ENCODE measurements at places on chromosomes 4 and X. TPM values are rescaled to one million over a fixed set of nuclear protein-coding genes. Genes with fewer than 3 reads are reported as not detected.

Gene RGN
- total RNA-seq, result not detected

Gene PDE5A
- total RNA-seq, result 0.39 TPM

Gene TKTL1
- total RNA-seq, result not detected

Gene SPANXB1
- 2.0 TPM for total RNA-seq

Gene ADH1B
- not detected for total RNA-seq
